Hindlimb muscle (tissue), 1 donor: ENCODE measurements at places on chromosomes 5 and 9.

DNA sequence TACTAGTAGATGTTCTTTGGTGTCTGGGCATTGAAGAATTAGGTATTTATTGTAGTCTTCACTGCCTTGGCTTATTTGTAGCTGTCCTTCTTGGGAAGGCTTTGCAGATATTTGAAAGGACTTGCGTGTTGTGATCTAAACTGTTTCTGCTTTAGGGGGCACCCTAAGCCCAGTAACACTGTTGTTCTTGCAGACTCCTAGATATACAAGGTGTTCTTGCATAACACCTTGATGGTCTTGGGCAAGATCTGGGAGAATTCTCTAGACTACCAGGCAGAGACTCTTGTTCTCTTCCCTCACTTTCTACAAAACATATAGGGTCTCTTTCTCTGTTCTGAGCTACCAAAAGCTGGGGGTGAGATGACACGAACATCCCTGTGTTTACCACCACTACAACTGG lies 179.1 kb downstream of the FAM170A start:
- no peak for DNase-seq

DNA sequence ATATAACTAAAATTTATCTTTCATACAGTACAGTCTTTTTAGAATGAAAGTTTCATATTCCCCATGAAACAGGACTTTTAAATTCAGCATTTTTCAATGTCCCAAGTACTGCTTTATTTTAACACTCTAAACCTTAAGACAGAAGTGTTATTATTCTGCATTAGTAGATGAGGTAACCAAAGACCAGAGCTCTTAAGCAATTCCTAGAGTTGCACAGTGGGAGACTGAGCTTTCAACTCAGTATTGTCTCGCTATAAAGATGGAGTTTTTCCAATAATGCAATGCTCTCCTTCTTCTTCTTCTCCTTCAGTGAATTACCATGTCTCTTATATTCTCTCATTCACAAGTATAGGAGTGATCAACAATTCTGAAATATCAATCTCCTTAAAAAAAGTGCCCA lies 479.7 kb downstream of the CETN3 start:
- no peak for DNase-seq

DNA sequence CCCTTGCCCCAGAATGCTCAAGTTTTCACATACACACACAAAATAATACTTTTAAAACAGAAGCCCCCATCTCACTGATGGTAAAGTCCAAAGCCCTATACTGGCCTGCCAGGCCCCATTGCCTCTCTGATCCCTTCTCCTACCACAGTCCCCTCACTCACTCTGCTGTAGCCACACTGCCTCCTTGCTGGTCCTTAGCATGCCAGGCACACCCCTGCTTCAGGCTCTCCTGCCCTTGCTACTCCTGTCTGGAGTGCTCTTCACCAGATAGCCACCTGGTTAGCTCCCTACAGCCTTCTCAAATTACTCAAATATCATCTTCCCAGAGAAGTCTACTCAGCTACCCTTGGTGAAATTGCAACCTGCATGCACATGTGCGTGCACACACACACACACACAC lies 177.5 kb downstream of the C5orf15 start:
- no peak for DNase-seq

- DNase-seq, result no peak
Observed at GRCh38 chr5:144941004-144941403, 770.3 kb downstream of the KCTD16 start.

GRCh38 chr9:130304643-130305042 lies 39.1 kb downstream of the HMCN2 start:
- DNase-seq, result no peak

- DNase-seq, result no peak
Observed at GRCh38 chr5:115952588-115952987, 9.7 kb upstream of the LVRN start.

DNA sequence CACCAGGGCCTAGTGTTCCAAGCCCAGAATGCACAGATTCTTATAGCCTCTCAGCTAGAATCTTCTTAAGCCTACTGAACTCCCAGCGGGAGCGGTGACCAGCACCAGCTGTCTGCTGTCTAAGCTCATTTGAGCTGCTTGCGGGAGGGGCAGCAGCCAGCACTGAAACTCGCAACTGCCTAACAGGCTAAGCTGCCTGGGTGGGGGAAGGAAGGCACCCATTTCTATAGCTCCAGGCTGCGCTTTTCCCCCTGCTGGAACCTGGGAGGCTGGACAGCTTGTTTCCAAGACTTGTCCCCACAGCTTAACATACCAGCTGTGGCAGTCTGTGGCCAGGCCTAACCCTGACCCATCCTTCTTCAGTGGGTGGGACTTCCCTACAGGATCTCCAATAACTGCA lies 512.9 kb downstream of the EFNA5 start:
- no peak for DNase-seq

DNA sequence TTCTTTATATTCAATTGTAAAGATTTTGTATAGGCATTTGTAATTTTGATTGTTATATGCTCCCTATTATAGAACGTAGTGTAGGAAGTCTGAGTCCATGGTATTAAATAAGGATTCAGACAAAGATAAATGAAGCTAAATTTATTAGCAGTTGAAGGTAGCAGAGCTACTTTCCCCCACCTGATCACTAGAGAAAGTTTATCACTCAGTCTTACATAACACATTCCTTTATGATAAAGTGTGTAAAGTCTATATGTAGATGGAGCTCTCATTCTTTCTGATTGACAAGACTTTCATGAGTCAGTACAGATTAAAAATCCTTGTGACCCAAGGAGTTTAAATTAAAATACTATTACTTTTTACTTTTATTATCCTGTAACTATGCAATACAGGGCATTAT lies 2.3 kb upstream of the MIER3 start:
- DNase-seq, result no peak

DNA sequence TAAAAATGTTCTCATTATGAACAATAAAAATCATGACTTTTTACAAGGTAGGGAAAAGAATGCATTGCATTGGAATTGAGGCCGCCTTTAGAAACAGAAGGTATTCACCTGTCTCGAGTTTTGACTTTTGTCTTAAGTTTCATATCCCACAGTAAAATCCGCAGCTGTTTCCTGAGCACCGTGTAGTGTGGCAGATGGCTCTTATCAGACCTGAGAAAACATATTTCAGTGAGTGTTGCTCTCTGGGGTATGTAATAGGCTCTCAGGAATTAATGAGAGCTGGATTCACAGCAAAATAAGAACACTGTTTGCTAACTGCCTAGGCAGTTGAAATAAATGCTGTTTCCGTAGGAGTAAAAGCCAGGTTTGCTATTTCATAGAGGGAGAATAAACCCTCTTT lies 221.4 kb downstream of the CFAP90 start:
- no peak for DNase-seq

- peak; percentile 18 for DNase-seq
Observed at GRCh38 chr5:126403876-126404275, 19.3 kb upstream of the GRAMD2B start.

- no peak for DNase-seq
Observed at GRCh38 chr9:113928269-113928668, 52.2 kb downstream of the ZNF618 start.

GRCh38 chr5:169828385-169828784 lies 151.9 kb downstream of the INSYN2B start:
- DNase-seq, result no peak

DNA sequence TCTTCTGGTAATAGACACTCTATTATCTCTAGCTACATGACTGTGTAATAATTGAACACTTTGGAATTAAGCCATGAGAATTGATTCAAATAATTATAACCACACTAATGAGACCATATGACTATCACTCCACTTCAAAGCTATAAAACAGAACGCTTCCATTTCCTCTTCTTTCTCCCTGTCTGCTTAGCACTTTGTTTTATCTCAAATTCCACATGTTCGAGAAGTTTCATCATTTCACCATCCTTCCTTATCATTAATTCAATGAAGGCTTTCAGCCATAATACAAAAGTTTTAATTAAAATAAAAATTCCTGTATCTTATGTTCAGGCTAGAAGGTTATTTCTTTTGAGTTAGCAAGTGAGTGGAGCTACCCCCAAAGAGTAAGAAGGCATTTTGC lies 7.4 kb upstream of the DCTN4 start:
- no peak for DNase-seq

- DNase-seq, result no peak
Observed at GRCh38 chr9:98241357-98242300, 13.8 kb downstream of the TBC1D2 start.

DNA sequence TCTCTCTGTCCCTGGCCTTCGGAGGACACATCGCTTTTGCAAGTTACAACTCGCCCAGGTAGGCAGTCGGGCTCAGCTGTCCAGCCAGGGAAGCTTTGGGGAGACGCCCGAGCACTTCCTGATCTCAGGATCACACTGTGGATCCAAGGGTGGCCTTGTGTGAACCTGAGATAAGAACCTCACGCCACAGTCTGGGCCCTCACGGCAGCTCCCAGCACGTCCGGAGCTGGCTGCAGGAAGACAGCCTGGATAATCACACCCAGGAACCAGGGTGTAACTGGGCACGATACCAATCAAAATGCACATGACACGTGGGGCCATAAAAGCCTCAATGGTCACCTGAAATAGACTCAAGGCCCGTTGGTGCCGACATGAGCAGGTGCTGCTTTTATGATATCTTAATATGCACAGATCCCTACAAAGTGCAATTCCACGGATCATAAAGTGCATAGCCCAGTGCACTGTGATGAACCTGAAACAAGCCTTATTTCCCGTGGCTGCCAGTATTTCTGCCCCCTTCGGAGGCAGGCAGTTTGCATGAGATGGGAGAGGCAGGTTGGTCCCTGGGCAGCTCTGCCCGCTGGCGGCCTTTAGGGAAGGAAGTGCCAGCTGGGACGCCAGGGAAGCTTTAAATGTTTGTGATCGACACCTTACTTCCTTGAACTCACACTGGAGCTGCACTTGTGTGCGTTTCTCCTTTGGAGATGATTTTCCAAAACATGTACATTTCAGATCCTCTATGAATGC lies 14.5 kb downstream of the SLC6A18 start:
- DNase-seq, result no peak

- DNase-seq, result no peak
Observed at GRCh38 chr9:133465984-133466383, 6.2 kb downstream of the CACFD1 start.

GRCh38 chr5:100161868-100162267 lies 373.3 kb upstream of the FAM174A start:
- no peak for DNase-seq

DNA sequence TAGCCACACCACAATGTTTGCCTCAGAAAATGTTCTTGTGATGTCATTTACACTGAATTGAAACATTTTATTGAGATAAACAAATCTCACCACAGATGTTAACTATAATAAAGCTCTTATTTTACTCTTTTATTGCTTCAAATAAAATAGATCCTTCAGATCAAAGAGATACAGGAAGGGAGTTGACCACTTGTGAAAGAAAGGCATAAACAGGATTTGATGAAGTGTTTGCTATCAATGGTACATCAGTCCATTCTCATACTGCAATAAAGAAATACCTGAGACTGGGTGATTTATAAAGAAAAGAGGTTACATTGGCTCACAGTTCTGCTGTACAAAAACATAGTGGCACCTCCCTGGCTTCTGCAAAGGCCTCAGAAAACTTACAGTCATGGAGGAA lies 40.2 kb upstream of the OR13F1 start:
- no peak for DNase-seq

DNA sequence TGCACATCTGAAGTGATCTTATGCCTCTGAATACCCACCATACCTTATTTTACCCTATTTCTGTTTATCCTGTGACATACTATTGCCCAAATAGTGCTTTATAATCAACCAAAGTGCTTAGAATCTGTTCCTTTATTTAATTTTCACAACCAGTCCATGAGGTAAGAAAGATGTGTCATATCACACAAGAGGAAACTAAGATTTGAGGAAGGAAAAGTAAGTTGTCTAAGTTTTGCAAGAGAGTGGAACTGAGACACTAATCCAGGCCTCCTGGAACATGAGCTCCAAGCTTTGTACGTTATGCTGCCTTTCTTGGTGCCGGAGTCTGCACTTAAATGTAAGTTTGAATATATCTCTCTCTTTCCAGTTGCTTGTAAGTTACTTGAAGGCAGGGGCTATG lies 17.2 kb downstream of the KDM3B start:
- DNase-seq, result no peak

- no peak for DNase-seq
Observed at GRCh38 chr5:22958462-22959262, 105.5 kb upstream of the CDH12 start.

- DNase-seq, result peak; percentile 0
Observed at GRCh38 chr5:153831973-153832372, 206.7 kb downstream of the FAM114A2 start.

DNA sequence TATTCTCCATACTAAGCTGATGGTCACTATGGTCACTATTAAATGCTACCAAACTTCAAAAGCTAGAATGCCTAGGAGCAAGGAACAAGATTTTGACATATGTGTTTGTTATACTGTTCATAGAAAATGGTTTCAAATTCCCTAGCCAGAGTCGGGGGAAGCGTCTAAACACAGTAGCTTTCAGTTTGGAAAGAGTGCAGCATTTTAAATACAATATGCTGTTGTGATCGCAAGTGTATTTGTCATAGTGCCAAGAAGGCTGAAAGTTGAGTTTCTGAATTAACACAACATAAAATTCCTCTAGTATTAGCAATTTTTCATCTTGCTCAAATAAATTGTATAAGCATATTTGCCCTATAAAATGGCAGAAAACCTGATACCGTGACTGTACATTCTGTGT lies 280.4 kb downstream of the ZNF608 start:
- DNase-seq, result no peak

- DNase-seq, result no peak
Observed at GRCh38 chr5:143843461-143843860, 31.5 kb downstream of the HMHB1 start.

- no peak for DNase-seq
Observed at GRCh38 chr5:81631124-81631523, 119.8 kb downstream of the SSBP2 start.

- DNase-seq, result no peak
Observed at GRCh38 chr9:93651521-93651950, 75.2 kb downstream of the PHF2 start.

GRCh38 chr5:92715946-92716520 lies 865.0 kb downstream of the NR2F1-AS1 start:
- DNase-seq, result no peak

- DNase-seq, result no peak
Observed at GRCh38 chr9:103167530-103167929, 172.4 kb downstream of the CYLC2 start.

GRCh38 chr5:176979669-176980068 lies 26.9 kb downstream of the UIMC1 start:
- no peak for DNase-seq

GRCh38 chr5:137360607-137361006 lies 138.5 kb downstream of the SPOCK1 start:
- no peak for DNase-seq

- no peak for DNase-seq
Observed at GRCh38 chr9:132631280-132631679, 38.5 kb downstream of the DDX31 start.

GRCh38 chr9:130243015-130243881 lies 22.3 kb upstream of the HMCN2 start:
- DNase-seq, result peak; percentile 64

- no peak for DNase-seq
Observed at GRCh38 chr5:92380069-92380770, 997.1 kb upstream of the ARRDC3 start.

- no peak for DNase-seq
Observed at GRCh38 chr5:140785905-140786686, at the start of gene PCDHA1. TSS of gene PCDHA1 (plus strand) at chr5:140786140.
